ENCODE measurements at places on chromosomes 11 and 22. TPM values are rescaled to one million over a fixed set of nuclear protein-coding genes. Genes with fewer than 3 reads are reported as not detected.

GRCh38 chr11:123653483-123653826, 969 bp downstream of the SCN3B start:
- no peak for DNase-seq

CHST1 gene
- 1.0 TPM for total RNA-seq

VSIG2 gene
- 0.25 TPM for total RNA-seq

GRCh38 chr11:75949023-75949672, 134.1 kb downstream of the UVRAG start:
- no peak for DNase-seq

- no peak for DNase-seq
Observed at GRCh38 chr11:67051180-67051893, 5.3 kb upstream of the RHOD start.

DNA sequence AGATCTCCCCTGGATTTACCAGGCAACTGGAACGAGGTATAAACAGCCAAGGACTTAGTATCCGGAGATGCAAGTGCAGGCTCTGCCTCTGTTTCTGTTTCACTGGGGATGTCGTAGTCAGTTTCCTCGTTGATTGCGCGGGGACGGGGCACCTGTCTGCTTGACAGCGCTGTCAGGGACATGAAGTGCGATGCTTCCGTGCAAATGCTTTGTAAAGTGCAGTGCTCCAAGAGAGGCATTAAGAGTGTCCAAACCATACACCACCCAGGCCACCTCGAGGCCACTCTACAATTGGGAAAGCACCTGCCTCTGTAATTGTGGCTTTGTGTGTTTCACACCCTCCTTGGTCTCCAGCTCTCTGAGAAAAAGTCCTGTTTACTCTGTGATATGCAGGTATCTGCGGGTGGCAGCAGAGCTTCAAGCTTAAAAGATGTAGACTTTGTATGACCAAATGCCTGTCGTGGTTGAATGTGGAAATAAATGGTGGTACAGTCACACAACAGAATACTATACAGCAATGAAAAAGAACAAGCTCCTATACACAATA, 18.6 kb upstream of the CD5 start:
- no peak for DNase-seq

DNA sequence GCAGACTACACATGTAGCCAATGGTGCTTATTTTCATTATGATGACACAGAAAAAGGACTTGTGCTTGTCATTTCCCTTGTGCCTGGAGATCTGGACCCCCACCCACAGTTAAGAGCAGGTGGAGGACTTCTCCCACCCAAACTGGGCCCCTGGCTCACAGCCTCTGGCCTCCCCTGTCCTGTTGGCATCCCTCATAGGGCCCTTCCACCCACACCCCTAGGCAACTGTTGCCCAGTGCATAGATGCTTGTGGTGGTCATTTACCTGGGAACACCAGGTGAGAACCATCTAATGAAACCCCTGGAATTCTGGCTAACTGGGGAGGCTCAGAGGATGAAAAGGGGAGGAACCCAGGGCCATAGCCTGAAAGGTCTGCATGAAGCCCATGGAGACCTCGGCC, 355.9 kb downstream of the BUD13 start:
- DNase-seq = no peak

P2RY2 gene
- 4.5 TPM for total RNA-seq

GRCh38 chr22:47288680-47289079, 526.2 kb downstream of the TBC1D22A start:
- no peak for DNase-seq

- no peak for DNase-seq
Observed at GRCh38 chr11:115964091-115964490, 459.9 kb upstream of the CADM1 start.

- DNase-seq = no peak
Observed at GRCh38 chr11:85721191-85721590, 35.2 kb upstream of the CCDC89 start.

BRMS1 gene
- 25.0 TPM for total RNA-seq

DNA sequence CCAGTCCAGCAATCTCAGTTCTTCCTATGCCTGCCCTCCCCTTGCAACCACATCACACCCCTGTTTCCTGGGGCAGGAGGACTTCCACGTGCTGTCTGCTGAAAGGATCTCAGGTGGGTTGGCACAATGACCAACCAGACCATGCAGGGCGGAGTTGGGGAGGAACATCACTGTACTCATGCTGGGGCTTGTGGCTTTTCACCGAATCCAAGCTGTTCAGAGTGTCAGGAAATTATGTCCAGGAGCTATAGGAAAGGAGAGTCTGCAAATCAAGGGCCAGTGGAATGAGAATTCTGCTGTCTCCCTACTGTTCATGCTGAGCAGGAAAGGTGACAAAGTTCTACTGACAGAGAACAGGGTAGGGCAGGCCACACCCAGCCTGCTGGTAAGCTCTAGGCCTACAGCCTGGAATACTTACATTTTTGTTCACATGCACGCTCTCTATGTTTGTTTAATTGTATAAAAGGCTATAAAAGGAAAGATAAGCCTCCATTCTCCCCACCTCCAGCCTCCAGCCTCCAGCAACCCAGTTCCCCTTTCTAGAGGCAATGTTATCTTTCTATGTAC, 1.7 kb upstream of the PLAAT2 start:
- DNase-seq = no peak

- DNase-seq = no peak
Observed at GRCh38 chr22:21587803-21588611, 20.5 kb downstream of the UBE2L3 start.

GRCh38 chr11:88066090-88066489, 109.2 kb downstream of the RAB38 start:
- DNase-seq = no peak

TLCD5 gene
- total RNA-seq = 15.6 TPM

- no peak for DNase-seq
Observed at GRCh38 chr11:73176145-73176873, 34.2 kb upstream of the FCHSD2 start.

DNA sequence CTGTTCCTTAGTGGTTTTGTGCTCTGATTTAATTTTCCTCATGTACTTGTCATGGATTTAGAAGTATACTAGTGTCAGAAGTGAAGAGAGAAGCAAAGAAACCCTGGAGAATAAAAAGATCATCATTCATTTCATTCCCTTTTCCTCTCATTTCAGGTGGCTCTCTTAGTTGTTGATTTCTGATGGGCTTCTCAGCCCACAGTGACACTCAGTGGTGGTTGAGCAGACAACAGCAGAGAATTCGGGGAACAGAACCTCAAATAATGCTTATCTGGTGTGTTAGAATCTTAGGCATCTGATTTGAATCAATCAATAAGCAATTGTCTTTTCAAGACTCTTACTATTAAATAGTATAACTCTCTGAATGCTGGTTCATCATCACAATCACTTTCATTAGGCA, 1289.4 kb downstream of the FAM181B start:
- no peak for DNase-seq

MMP26 gene
- total RNA-seq = not detected

DNA sequence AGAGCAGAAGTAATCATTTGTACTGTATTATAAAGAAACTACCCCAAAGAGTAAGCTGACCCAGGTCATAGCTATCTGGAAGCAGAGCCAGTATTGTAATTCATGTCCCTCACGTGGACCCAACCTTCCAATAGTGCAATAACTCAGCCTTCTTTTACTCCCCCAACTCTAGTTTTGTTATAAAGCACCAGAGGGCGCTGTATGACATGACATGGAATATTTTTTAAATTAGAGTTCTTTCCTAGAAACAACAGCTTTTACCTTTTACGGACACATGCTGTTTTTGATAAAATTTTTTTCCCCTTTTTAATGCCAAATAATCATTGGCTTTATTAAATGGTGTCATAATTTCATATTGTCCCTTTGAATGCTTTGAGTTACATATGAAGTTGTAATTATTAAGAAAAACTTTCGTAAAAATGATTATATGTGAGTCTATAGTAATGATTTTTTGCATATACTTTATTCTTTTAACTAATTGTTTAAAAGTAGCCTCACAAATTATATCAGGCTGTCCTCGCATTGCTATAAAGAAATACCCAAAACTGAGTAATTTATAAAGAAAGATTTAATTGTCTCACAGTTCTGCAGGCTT, 76.9 kb downstream of the DKK3 start:
- no peak for DNase-seq

GRCh38 chr11:61468002-61468401, 38.1 kb downstream of the SDHAF2 start:
- DNase-seq = no peak

GRCh38 chr11:8094656-8095055, 13.6 kb downstream of the TUB start:
- DNase-seq = peak; percentile 32

CAVIN3 gene
- total RNA-seq = 16.4 TPM

DNA sequence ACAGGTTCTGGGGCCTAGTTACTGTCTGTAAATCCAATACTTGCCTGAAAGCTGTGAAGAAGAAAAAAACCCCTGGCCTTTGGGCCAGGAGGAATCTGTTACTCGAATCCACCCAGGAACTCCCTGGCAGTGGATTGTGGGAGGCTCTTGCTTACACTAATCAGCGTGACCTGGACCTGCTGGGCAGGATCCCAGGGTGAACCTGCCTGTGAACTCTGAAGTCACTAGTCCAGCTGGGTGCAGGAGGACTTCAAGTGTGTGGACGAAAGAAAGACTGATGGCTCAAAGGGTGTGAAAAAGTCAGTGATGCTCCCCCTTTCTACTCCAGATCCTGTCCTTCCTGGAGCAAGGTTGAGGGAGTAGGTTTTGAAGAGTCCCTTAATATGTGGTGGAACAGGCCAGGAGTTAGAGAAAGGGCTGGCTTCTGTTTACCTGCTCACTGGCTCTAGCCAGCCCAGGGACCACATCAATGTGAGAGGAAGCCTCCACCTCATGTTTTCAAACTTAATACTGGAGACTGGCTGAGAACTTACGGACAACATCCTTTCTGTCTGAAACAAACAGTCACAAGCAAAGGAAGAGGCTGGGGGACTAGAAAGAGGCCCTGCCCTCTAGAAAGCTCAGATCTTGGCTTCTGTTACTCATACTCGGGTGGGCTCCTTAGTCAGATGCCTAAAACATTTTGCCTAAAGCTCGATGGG, 13.5 kb downstream of the PIK3IP1 start:
- DNase-seq = no peak

DNA sequence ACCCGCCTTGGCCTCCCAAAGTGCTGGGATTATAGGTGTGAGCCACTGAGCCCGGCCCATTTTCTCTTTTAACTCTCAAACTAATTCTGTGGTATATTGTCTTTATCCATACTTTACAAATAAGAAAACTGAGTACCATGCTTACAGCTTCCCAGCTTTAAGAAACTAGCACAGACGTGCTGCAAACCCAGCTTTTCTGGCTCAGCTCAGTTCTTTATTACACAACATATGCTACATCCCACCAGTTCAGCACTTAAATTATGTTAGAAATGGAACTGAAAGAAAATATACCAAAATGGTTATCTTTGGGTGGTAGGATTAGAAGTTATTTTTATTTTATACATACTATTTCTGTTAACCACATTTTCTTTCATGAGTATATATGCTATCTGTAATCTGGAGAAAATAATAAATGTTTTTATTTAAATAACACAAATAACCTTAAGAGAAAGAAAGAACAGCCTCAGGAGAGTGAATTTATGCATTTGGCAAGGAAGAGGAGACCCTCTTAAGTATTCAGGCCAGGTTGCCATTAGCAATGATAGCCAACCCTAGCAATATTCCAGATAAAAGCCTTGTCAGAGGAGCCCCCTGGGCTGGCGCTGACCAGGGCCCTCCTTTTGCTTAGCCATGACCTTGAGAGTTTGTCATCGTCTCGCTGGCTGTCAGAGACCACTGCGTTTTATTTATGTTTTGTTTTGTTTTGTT, 33.8 kb downstream of the SLN start:
- no peak for DNase-seq

GRCh38 chr22:49008682-49009235, 818.9 kb downstream of the BRD1 start:
- DNase-seq = no peak

- peak; percentile 16 for DNase-seq
Observed at GRCh38 chr11:477052-477715, 27.1 kb downstream of the PTDSS2 start.

LDHAL6A gene
- not detected for total RNA-seq

- no peak for DNase-seq
Observed at GRCh38 chr11:61293867-61294716, 1.0 kb downstream of the VWCE start.

DNA sequence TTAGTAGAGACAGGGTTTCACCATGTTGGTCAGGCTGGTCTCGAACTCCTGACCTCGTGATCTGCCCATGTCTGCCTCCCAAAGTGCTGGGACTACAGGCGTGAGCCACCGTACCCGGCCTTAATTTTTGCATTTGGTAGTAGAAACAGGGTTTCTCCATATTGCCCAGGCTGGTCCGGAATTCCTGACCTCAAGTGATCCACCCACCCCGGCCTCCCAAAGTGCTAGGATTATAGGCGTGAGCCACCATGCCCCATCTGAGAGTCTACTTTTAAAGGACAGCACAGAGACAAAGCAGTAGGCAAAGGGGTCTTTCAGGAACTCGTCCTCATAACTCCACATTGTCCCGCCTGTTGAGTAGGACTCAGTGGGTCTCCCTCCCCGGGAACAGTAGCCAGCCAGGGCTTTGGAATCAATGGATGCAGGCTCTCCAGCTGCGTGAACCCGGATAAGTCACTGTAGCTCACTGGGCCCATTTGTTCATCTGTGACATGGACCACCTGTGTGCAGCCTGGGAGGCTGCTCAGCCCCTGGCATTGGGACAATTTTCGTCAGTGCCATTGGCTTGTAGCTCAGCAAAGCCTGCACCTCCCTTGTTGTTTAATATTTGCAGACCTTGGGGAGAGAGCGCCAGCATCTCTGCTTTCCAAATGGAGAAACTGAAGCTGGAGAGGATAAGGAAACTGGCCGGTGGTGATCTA, 86.1 kb downstream of the ARHGAP8 start:
- no peak for DNase-seq

DNA sequence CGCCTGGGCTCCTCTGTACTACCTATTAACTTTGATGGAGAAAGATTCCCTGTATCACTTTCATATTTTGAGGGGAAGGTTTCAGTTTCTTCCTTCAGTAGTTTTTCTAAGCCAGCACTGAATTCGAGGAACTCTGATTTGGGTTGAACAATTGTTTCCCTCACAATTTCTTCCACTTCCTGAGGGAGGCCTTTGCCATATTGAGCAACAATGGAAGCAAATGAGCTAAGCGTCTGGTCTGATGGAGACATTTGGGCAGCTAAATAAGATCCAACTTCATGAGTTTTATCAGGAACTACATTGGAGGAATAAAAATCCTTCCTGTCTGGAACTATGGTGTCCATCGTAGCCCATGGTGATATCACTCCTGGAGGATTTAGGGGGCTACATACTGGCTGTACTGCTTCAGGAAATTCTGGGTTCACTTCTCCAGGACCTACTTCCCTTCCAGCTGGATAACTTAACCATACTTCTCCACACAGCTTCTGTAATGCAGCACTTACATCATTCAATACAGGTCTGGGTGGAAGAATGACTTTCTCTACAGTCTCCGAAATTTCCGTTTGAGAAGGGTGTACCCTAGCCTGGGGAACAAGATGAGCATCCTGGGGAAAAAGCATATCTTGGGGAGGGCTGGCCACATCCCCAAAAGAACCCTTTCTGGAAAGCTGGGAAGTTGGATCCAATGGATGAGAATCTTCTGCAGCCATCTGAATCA, 38.9 kb upstream of the CCDC89 start:
- no peak for DNase-seq

Measured in mesothelial cell of epicardium (in vitro differentiated cells).